ENCODE measurements at places on chromosomes 2 and 18. TPM values are rescaled to one million over a fixed set of nuclear protein-coding genes. Genes with fewer than 3 reads are reported as not detected.

Gene TANC1
- polyA plus RNA-seq = 60.1 TPM

Gene MSH2
- 85.4 TPM for polyA plus RNA-seq

Gene DLGAP1
- polyA plus RNA-seq = 6.8 TPM

Gene FTCDNL1
- 0.87 TPM for polyA plus RNA-seq

Gene MAP3K19
- not detected for polyA plus RNA-seq

DNA sequence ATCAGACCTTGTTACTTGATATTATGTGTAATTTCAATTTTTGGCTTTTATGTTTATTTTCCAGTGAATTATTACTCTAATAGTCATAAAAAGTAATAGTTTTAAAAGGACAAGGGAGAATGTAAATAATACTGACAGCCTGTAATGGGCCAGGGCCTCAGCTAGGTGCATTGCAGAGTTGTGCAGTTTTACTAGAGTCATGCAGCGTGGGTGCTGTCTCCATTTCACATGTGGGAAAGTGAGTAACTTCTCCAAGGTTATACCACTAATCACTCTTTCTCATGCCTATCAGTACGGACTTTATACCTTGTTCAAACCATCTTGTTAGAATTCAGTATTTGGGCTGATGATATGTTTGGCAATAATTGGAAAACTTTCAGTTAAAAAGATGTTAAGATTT lies 73.3 kb downstream of the UGGT1 start:
- DNase-seq = no peak

DNA sequence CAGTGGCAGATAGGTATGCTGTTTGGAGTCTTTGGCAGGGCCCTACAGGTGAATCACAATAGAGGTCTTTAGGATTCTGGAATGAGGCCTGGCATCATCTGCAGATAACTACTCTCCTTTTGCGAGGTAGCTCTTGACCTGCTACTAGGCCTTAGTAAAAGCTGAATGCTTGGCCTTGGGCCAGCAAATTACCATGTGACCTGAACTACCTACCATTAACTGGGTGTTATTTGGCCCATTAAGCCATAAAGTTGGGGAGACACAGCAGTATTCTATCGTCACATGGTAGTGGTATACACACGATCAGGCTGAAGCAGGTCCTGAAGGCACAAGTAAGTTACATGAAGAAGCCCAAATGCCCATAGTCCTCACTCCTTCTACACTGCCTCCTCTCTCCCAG lies 178.2 kb downstream of the PPP1R1C start:
- DNase-seq = no peak

GRCh38 chr2:69477627-69478026 lies 40.4 kb upstream of the NFU1 start:
- DNase-seq = no peak

DNA sequence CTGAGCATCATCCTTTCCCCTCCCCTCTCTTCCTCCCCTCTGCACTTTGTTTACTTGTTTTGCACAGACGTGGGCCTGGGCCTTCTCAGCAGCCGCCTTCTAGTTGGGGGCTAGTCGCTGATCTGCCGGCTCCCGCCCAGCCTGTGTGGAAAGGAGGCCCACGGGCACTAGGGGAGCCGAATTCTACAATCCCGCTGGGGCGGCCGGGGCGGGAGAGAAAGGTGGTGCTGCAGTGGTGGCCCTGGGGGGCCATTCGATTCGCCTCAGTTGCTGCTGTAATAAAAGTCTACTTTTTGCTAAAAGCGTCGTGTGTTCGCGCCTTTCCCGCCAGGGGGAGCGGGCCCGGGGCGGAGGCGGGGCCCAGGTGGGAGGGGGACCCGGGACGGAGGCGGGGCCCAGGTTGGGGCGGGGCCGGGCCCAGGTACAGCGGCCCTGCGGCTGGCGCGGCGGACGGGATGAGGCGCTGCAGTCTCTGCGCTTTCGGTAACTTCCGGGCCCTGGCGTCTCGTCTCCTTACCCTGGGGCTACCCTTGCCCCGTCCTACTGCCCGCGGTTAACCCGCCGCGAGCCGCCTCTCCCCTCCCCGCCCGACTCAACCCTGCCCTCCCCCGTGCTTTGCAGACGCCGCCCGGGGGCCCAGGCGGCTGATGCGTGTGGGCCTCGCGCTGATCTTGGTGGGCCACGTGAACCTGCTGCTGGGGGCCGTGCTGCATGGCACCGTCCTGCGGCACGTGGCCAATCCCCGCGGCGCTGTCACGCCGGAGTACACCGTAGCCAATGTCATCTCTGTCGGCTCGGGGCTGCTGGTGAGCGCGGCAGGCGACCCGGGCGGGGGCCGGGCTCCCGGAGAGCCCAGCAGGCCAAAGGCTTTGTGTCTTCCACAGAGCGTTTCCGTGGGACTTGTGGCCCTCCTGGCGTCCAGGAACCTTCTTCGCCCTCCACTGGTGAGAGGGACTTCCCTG lies at the start of gene KRTCAP3:
KRTCAP3 (plus strand) TSS at position 424 of the 962 bp plus-strand sequence; CDS start at position 456, 32 bp downstream.
- no peak for DNase-seq

DNA sequence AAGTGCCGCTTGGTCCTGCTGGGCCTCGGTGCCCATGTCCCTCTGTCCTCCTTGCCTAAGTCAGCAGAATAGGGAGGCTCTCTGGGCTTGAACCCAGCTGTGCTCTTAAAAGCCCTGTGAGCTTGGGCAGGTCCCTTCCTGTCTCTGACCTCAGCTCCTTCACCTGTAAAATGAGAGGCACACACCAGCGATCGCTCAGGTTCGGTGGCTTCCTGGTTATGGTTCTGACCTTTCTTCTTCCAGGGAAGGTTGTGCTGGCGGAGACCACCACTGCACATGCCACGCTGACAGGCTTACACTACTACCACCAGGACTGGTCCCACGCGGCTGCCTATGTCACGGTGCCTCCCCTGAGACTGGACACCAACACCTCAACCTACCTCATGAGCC lies 36.1 kb upstream of the MAPRE3 start:
- no peak for DNase-seq

- DNase-seq = no peak
These were observed 26.6 kb downstream of the SERTAD2 start for GRCh38 chr2:64626963-64627760.

- no peak for DNase-seq
These were observed 235.2 kb downstream of the MTX2 start for GRCh38 chr2:176504440-176504839.

GRCh38 chr2:200839513-200839912 lies 24.9 kb downstream of the CLK1 start:
- no peak for DNase-seq

- DNase-seq = no peak
These were observed 6.7 kb downstream of the AOX1 start for GRCh38 chr2:200592406-200593075.

- no peak for DNase-seq
These were observed 89.2 kb upstream of the LRATD1 start for GRCh38 chr2:14543284-14543683.

DNA sequence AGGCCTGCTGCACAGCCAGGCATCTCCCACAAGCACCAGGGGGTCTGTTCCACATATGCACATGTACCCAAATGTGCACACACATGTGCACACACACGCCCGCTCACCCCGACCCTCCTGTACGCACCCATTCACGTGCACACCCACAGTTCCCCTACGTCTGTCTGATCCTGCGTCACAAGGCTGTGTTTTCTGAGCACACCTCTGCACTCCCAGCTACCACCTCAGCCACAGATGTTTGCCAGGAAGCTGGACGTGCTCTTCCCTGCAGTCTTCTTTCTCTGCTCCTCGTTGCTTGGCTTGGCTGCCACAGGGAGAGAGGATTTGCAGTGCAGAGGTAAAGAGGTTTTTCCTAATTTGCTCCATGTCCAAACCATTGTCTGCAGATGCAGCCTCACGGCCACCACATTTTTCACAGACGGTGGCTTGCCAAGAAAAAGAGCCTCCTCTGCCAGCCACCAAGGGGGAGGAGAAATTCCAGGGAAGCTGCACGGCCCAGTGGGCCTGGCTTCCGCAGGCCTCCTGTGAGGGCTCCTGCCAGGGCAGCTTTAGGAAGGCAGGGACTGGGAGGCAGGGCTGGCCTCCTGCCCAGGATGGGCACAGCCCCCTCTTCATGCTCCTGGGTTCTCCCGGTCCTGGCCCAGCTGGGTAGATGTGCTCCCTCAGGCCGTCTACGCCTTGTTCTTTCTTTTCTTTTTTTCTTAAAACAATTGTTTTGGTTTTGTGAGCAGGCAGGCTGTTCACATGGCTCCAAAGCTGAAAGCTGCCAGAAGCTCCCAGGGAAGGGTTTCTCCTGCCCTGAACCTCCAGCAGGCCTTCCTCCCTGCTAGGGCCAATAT lies 29.3 kb upstream of the HS6ST1 start:
- no peak for DNase-seq

DNA sequence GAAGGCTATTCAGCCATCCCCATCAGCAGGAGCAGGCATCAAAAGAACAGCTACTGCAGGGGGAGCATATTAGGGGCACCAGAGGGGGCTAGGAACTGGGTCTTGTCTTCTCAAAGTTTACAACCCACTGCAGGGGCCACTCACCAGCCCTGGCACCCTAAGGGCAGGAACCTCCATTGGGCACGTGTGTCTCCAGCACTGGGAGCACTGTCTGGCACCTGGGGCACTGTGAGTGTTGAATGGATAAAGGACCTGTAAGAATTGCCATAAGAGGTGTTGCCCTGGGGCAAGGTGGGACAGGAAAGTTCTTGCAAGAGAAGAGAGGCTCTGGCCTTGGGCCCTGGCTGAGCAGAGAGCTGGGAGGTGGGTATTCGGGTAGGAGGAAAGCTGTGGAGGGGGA lies 1.4 kb upstream of the STEAP3 start:
- no peak for DNase-seq

GRCh38 chr2:239534581-239535412 lies 134.0 kb upstream of the HDAC4 start:
- no peak for DNase-seq

- DNase-seq = no peak
These were observed 129.3 kb downstream of the MBP start for GRCh38 chr18:77003316-77003715.

All from left renal pelvis (tissue), 4 donors.